ENCODE measurements at places on chromosomes 7 and 10. TPM values are rescaled to one million over a fixed set of nuclear protein-coding genes. Genes with fewer than 3 reads are reported as not detected.
A peak's percentile ranks its signal among the peaks of the same experiment; 100 is the strongest.

FFAR4 gene
- not detected for total RNA-seq

HOXA11 gene
- not detected for total RNA-seq

CD36 gene
- 3.8 TPM for total RNA-seq

ARHGAP22 gene
- total RNA-seq = 1.9 TPM

HOXA2 gene
- total RNA-seq = 1.1 TPM

DNA sequence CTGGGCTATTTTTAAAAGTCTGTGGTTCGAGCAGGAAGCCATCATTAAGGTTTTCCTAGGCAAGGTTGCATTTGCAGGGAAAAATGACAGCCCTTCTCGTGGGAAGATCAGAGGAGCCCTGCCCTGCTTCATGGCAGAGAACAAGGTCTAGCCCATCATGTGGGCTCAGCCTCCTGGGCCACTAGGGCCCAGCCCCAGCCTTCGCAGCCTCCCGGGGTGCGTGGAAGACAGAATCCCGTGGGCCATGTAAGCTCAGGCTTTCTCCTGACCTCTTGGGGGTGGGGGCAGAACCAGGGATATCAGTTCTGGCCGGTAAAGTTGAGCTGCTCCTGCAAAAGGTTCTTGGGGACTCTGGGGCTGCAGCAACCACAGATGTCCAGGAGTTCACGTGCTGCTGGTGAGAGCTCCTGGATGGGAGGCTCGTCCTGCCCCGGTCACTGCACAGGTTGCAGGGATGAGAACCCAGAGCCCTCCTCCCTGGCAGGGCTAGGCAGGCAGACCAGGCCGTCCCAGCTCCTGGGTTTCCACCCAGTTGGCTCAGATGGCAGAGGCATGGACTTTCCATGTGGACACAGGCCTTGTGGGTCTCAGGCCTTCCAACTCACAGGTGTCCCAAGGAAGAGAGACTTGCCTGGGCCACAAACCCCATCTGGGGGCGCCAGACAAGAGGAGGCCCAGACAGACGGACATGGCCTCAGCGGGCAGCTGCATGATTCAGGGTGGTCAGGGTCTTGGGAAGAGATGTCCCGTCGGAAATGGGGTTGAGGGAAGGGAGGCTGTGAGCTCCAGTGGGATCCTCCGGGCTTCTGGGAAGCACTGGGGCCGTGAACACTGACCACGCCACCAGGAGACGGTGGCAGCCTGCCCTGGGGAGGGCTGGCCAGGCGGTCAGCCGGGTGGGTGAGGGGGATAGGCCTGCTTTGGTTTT lies 126.2 kb downstream of the NEURL1 start:
- no peak for DNase-seq

GRCh38 chr7:26667514-26668133 lies 196.8 kb downstream of the SKAP2 start:
- DNase-seq = peak; percentile 74

GRCh38 chr7:128867842-128868623 lies 5.4 kb downstream of the ATP6V1F start:
- no peak for DNase-seq

DNA sequence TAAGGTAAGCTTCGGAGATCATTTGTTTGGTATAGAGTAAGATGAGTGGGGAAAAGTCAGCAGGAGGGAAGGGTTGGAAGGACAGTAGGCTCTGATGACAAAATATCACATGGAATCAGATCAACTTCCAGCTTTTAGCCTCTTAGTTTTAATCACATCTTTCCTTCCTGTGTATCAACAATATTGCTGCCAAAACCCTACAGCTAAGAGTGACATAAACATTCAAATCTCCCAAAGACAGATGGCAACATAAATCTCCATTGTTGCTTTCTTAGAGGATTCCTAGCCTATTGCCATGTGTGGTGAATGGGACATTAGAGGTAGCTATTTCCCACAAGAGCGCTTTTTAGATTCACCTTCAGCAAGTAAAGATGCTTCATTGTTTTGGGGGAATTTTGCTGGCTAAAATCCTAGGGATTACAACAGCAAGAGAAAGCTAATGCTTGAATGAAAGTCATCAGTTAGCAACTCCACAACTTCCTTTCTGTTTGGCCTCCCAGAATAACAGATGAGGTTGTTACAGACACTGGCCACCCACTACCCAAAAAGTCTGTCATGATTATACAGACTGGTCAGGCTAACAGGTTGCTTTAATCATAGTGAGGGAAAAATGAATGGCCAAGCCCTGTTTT lies 35.2 kb upstream of the FZD1 start:
- DNase-seq = no peak

GRCh38 chr7:22566592-22566991 lies 66.6 kb upstream of the STEAP1B start:
- no peak for DNase-seq

GRCh38 chr7:130791746-130792145 lies 57.7 kb upstream of the KLF14 start:
- no peak for DNase-seq

DNA sequence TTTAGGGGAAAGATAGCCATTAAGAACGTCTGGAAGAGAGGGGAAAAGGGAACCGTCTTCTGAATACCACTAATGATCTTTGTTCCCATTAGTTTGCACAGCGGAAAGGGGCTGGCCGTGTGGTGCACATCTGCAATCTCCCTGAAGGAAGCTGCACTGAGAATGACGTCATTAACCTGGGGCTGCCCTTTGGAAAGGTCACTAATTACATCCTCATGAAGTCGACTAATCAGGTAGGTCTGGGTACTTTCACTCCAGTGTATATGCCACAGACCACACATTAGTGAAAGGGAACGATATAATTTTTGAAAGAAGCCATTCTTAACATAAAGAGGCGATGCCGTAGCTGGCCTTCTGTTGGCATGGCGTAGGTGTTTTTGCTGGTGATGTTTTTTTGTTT lies 74.3 kb upstream of the PDCD4 start:
- DNase-seq = no peak

DNA sequence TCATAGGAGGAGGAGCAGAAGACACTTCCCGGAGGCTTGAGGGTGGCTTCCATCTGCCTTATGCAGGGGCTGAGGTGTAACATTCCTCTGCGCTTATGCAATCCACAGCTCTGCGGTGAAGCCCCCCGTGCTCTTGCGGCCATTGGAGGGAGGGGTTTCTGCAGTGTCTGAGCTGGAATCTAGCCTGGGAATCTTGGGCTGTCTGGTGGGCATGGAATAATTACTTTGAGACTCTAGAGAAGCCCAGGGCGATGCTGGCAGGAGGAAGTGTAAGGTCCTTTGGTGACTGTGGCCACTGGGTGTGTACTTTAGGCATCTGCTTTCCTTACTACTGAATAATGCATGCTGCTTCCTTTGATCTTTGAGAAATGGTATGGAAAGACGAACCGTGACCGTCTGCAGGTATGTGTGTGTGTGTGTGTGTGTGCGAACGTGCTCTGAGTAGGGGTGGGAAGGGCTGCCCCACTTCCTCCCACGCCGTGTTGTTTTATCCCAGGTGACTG lies 181.0 kb downstream of the PRPF18 start:
- DNase-seq = no peak

- DNase-seq = peak; percentile 2
These were observed 61.7 kb downstream of the CSGALNACT2 start for GRCh38 chr10:43199684-43200537.

GRCh38 chr10:51832652-51833383 lies 133.4 kb upstream of the CSTF2T start:
- no peak for DNase-seq

GRCh38 chr7:103446049-103446520 lies at the start of gene SLC26A5:
SLC26A5 (minus strand) TSS chr7:103446207; CDS start chr7:103421514, 24,693 bp downstream.
- DNase-seq = peak; percentile 46

DNA sequence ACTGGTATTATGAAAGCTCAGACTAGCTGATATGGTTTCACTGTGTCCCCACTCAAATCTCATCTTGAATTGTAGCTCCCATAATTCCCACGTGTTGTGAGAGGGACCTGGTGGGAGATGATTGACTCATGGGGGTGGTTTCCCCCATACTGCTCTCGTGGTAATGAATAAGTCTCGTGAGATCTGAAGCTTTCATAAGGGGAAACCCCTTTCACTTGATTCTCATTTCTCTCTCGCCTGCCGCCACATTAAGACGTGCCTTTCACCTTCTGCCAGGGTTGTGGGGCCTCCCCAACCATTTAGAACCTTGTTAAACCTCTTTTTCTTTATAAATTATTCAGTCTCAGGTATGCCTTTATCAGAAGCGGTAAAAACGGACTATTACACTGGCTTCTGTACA lies 40.3 kb downstream of the COL13A1 start:
- no peak for DNase-seq

Data from endothelial cell (in vitro differentiated cells).